ENCODE measurements at places on chromosomes 3 and 15. TPM values are rescaled to one million over a fixed set of nuclear protein-coding genes. Genes with fewer than 3 reads are reported as not detected.

- DNase-seq: no peak
Observed at GRCh38 chr3:195566797-195567196, 16.9 kb downstream of the APOD start.

AADAC gene
- total RNA-seq: not detected

DNA sequence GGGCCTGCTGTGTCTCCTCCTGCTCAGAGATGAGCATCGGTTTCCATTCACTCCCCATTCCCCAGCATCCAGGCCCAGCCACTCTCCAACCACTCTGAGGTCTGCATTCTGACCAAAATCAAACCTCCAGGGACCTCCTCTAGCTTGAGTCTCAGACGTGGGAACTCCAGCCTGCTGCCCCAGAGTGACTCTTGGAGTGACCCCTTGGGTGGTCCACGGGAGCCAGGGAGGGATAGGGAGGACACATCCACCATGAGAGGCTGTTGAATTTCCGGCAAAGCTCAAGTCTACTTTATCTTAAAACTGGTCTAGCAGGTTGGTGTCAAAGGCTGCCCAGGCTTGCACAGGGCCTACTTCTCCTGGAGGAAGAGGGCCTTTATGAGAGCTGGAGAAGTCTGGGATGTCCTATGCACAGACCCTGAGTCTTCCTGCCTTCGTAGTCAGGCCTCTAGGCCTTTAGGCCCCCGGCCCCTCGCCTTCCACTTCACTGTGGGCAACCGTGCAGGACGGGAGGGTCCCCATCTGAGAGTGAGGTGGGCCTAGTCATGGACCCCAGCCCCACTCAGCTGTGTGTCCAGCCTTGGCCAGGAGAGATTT lies 8.9 kb downstream of the CISH start:
- no peak for DNase-seq

- DNase-seq: no peak
Observed at GRCh38 chr15:72983801-72984545, 68.3 kb upstream of the NEO1 start.

PTX3 gene
- 0.25 TPM for total RNA-seq

CACNA1D gene
- total RNA-seq: not detected

GRCh38 chr3:179671309-179671708 lies 18.5 kb downstream of the USP13 start:
- DNase-seq: no peak

DNA sequence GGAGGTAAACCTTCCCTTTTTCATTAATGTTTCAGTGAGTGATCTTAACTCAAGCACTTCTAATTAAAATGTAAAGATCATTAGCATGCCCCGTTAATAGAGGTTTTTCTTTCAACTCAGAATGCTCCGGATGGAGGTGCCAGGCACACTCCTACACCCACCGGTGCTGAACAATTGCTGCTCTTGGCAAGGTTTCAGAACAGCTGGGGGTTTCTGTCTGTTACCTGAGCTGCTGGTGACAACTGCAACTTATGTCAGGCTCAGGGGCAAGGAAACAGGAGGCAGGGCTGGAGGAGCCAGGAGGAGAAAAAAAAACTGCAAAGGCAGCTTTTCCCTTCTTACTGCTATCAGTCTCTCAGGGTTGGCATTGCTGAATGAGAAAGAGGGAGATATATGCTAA lies 250.1 kb downstream of the DIPK2A start:
- no peak for DNase-seq

LMAN1L gene
- total RNA-seq: 0.14 TPM

DNA sequence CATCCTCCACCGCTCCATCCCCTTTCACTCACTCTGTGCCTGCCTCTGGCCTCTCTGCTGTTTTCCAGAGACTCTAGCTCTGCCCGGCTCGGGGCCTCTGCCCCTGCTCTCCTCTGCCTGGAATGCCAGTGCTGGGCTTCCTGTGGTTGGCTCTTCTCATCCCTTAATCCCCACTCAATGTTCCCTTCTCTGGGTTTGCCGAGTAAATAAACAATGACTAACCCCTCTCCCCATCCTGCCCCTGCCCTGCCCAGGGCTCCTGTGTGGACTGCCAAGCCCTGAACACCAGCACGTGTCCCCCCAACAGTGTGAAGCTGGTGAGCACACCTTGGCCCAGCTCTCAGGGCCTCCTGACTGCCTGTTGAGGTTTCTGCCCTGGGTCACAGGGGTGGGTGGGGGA lies 12.2 kb downstream of the STAB1 start:
- DNase-seq: no peak
